ENCODE measurements at places on chromosomes 7 and 10.

DNA sequence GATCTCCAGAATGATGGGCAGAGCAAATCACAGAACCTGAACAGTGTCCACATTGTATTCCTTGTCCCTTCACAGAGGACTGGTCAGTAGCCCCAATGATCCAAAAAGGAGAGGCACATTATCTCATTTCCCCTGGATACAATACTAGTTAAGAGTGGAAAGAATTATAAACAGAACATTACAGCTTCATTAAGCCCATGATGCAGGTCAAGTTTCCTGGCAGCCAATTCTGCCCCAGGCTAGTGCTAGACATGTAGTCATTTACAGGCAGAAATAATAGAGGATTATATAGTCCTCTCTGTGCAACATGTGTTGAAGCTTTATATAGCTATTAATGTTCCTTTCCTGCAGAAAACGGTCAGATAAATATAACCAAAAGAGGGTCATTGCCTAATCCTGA, 124.3 kb upstream of the WNT16 start:
- no peak for DNase-seq

DNA sequence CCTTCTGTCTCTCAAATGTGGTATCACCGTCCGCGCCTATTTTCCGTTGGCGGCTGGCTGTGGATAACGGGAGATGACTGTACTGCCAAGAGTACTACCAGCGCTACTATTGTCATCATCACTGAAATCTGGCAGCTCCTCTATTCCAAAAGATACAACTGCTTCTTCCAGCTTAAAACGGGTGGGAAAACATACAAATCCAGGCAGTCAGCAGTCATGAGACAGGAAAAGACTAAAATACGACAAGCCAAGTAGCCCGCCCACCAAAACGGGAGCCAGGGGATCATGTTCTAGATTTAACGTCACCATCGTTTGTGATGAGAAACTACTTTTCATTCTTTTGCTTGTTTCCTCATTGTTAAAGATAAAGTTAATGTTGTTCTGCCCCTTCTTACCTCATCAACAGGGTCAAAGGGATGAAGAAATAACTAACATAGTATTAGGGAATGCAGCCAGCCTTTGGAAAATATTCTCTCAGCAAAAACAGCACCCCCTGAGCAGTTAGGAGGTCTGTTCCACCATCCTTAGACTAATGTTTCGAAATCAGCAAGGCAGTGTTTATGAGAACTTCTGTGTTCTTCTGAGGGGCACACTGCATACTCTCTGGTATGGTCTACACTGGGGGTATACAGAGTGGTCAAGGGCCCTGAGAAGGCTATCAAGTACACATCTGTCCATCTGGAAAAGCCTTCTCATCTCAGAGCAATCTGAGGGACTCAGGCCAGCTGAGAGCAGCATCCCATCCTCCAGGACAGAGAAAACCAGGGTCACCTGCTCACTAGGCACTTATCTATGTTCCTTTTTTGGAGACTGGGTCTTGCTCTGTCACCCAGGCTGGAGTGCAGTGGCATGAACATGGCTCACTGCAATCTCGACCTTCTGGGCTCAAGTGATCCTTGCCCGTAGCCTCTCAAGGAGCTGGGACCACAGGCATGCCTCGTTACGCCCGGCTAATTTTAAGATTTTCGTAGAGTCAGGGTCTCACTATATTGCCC, 47.5 kb downstream of the GNA12 start:
- DNase-seq: no peak

DNA sequence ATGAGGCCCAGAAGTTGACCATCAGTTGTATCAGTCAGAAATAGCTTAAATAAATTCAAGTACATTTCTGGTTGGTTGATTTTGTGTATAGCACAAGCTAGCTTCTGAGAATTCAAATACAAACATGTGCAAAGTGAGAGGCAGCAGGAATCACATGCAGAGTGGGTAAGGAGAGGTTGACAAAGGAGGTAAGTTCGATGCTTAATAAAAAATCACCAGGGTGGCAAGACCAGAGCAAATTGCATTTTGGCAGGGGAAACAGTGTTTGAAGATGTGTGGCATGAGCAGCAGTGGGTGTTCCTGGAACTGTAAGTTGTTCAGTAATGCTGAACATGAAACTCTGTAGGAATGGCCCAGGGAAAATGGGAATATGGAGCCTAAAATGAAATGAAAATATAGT, 52.6 kb downstream of the GNAI1 start:
- no peak for DNase-seq

GRCh38 chr7:28686418-28686800, 271.7 kb downstream of the TRIL start:
- no peak for DNase-seq

- DNase-seq: no peak
Measured at GRCh38 chr7:21550821-21551531, 8.1 kb downstream of the DNAH11 start.

- DNase-seq: no peak
Measured at GRCh38 chr7:55484834-55485233, 87.5 kb downstream of the VOPP1 start.

DNA sequence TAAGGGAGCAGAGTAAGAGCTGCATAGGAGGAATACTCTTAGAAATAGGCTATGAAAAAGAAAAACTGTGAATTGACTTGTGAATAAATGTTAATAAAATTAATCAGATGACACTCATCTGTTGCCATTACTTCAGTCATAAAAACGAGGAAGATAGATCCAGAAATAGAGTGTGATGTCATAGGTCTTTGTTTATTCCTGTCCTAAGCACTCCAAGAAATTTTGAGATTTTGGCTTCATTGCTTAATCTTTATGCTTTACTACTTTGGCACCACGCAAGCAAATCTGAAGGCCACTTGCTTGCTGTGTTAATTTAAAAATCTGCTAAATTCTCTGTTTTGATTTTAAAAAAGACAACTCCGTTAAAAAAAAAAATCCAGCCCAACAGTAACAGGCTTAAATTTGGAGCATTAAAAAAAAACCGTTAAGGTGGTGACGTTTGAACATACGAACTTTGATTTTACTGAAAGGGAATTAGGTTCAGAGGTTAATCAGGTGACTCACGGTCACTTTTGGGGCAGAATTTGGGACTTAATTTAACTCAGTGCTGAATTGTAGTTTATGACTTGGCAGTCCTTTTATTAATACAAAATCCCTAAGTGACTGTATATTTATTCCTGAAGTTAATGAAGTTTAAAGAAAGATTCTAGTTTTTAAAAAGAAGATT, 3.4 kb downstream of the IFRD1 start:
- no peak for DNase-seq

DNA sequence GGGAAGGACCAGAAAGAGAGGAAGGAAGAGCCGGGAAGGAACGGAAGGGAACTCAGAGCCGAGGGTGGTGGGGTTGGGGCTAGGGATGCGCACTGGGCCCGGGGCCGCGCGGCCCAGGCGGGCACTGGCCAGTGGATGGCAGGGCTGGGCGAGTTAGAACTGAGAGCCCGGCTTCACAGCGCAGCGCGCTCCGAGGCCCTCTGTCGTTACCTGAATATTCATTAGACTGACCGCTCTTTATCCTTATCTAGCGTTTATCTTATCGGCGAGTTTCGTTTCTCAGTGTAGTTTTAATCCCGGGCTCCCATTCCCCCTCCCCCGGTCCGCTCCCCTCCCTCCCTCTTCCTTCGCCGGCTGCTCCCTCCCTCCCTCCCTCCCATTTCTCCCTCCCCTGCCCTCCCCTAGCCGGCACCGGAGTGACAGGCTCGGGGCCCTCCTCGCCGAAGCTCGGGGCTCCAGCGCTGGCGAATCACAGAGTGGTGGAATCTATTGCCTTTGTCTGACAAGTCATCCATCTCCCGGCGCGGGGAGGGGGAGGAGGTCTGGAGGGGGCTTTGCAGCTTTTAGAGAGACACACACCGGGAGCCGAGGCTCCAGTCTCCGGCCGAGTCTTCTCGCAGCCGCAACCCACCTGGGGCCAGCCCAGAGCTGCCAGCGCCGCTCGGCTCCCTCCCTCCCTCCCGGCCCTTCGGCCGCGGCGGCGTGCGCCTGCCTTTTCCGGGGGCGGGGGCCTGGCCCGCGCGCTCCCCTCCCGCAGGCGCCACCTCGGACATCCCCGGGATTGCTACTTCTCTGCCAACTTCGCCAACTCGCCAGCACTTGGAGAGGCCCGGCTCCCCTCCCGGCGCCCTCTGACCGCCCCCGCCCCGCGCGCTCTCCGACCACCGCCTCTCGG, at the start of gene PAX2:
PAX2 (plus strand) TSS at position 596 of the 895 bp plus-strand sequence. CDS start 679 bp downstream, outside the sequence.
- DNase-seq: no peak

DNA sequence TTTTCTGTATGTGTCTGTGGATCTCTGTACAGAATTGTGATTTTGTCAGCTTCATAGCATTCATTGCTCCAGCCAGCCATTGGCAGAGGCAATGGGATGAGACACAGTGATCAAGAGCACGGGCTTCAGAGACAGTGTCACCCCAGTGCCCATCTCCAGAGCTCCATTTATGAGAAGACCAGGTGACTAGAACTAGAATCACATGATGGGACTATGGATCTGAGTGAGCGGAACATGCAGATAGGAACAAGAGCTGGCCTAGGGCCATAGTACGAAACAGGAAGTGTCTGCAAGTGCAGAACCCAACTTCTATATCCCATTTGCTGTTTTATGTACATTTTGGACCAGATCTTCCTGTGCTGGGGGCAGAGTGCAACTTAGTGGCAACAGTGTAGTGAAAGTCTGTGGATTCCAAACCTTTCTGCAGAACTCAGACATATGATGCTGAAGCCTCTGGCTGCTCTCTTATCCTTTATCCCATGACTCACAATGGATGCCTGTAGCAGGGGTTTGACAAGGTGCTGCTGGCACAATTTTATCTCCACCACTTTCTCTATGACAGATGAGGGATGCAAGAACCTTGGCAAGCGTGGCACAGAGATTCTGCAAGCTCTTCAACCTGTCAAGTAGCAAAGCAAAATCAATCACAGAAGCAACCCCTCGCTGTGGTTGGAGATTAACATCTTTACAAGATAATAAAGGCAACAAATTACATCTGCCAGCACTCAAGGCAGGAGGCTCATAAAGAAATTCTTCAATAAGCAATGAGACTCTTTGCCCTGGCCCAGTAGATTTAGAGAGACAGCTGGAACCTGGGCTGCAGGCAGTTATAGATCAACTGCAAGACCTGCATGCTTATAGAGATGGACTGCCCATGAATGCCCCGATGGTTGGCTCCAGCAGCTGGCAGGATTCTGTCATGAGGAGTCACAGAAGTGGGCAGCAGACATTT, 681.3 kb downstream of the TNS3 start:
- no peak for DNase-seq

DNA sequence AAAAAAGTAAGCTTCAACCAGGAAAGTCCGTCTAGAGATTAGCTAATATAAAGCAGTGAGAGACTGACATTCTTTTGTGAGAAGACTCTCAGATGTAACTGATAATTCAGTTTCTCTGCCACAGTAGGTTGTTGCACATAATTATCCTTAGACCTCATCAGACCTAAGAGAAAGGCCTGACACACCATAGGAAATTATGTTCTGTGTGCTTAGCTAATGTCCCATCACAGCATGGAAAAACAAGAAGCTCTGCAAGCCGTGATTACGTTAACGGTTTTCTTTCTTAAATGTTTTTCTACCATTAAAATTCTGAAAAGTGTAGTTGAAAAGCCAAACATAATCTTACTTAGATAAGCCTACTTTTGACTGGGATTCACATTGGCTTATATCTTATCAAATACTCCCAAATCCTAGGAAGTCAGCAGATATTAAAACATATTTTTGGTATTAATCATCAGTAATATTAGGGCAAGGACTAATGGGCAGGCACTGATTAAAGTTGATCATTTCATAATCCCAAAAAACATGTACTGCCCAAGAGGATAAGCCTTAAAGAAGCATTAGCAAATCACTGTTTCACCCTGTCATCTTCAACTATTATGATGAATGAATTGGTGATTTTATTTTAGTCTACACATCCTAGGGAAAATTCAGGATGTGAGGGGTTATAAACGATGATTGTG, 5.2 kb downstream of the CSTF2T start:
- DNase-seq: no peak

- peak; percentile 98 for DNase-seq
Measured at GRCh38 chr10:11162828-11163599, 145.3 kb downstream of the CELF2 start.

DNA sequence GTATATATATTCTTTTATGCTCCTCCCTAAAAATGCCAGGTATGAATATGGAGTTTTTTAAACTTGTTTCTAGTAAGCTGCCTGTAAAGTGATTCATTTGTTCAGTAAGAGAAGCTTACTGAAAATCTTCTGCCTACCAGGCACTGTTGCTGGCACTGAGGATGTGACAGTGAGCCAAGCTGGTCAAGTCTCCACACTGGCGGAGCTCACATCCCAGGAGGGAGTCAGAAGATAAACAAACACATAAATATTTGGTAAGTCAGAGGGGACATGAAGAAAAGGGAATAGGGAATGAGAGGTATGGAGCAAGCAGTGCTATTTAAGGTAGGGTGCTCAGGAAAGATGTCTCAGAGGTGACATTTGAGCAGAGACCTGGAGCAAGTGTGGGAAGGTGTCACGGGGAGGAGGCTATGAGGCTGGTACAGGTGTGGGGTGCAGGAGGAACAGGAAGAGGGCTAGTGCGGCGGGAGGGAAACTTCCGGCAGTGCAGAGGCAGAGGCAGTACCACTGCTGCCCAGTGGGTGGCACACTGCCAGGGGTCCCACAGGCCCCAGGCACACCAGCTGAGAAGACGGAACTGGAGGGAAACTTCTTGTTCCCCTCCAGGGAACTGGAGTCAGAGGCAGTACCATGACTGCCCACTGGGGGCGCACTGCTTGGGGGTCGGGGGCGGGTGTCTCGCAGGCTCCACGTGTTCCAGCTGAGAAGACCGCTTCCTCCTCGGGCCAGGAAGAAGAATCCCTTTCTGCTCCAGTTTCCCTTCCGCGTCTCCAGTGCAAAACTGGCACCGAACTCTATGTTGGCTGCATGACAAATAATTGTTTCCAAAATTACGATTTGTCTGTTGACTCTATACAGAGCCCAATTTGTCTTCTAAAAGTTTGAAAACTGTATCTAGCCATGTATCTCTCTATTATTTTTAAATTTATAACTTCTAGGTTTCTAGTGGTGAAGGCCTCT, 161.0 kb downstream of the TEX36 start:
- peak; percentile 59 for DNase-seq

DNA sequence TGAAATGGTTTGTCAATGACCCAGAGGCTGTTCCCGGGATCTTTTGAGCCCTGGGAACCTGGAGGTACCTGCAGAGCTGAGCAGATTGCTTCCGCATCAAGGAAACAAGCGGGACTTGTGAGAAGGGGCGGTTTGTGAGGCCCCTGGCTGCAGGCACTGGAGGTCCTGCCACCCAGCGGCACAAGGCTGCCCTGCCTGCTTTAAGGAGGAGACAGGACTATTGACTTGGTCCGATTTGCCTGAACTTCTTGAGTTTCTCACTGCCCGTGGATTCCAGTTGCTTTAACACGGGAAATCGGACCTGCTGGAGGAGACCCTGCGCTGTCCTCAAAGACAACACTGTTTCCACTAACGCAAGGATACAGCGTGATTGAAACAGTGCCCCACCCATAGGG, 130.1 kb downstream of the DNAJB6 start:
- no peak for DNase-seq

DNA sequence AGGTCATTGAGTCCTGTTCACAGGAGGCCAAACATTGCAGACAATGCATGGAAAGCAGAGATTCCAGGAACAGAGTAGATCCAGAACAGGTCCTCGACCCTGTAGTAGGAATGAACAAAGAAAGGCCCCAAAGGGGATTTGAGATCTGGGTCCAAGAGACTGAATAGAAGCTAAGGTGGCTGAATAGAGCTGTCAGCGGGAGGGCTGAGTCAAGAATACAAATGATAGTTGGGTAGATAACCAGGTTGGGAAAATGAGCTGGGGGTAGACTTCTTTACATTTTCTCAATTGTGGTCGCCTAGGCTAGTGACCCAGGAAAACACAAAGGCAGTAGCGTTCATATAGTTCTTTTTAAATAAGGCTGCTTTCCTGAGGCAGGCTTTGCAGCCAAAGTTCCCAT, 103.4 kb upstream of the ELMO1 start:
- DNase-seq: no peak

Data from Jurkat, Clone E6-1 (cell line).